ENCODE measurements at places on chromosomes 1 and 21.

DNA sequence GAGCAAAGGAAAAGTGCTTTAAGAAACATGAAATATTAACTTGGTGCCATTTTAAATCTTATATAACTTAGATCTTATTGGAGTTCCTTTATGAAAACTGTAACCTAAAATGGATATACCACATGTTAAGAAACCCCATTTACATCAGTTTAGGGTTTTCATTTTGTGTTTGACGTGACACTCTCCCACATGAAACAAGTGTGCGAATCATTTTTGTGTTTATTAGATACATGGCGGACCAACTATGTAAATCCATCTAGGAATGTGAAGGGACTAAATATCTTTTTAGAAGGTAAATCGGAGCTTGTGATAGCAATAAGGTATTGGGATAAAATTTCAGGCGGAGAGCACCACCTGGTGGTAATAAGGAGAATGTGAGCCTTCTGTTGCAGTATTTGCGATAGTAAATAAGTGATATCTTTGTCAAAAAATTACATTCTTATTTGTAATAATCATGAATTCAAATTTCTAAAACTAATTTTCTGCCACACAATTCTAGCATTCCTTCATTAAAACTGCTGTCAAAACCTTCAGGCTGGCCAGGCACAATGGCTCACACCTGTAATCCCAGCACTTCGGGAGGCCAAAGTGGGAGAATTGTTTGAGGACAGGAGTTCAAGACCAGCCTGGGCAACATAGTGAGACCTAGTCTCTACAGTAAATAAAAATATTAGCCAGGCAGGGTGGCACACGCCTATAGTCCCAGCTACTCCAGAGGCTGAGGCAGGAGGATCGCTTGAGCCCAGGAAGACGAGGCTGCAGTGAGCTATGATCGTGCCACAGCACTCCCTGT is 31.3 kb downstream of the SMAP2 start:
- peak; percentile 55 for DNase-seq

DNA sequence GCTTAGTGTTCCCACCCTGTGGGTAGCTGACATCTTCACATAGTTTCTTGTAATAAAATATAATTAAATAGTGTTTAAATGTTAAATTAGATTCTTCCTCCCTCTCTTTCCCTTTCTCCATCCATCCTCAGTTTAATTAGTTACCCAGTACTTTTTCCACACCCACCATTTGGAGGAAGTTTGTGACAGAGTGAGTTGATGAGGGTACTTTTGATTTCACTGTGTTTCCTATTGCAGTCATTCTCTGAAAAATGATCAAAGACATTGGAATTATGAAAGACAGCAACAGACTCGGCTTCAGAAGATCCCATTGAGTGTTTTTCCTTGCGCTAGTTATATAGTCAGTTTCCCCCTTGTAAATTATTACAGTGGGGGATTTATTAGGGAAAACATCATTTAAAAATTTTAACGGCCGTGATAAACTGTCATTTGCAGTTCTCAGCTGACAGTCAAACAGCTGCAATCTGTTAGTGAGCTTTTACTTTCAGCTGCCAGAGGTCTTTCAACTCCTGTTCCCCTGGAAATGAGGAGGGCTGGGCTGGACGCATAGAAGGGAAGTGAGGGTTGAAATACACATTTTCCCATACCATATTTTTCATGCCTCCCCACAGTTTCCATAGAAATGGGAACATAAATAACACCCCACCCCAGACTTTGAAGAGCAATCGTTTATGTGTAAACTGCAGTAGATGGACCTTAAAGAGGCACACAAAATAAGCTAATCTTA is 61.3 kb upstream of the CACYBP start:
- DNase-seq: no peak

GRCh38 chr1:245337829-245338484 is 183.2 kb downstream of the KIF26B start:
- no peak for DNase-seq

DNA sequence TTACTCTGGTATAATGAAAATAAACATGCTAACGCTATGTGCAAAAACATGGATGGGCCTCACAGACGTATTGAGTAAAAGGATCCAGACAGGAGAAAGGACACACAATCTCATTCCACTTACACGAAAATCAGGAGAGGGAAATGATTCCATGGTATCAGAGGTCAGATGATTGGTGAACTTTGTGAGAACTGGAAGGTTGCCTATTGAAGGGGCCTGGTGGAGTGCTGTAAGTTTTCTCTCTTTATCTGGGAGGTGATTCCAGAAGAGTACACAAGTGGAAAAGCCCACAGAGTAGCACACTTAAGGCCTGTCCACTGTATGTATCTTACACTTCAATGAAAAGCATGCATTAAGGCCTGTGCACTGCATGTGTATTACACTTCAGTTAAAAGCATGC is 9.6 kb downstream of the GSTM2 start:
- DNase-seq: no peak

- DNase-seq: no peak
These were observed 677 bp upstream of the HSD11B1 start for GRCh38 chr1:209703834-209704504.

GRCh38 chr1:225934711-225935110 is 6.3 kb downstream of the LEFTY2 start:
- no peak for DNase-seq

DNA sequence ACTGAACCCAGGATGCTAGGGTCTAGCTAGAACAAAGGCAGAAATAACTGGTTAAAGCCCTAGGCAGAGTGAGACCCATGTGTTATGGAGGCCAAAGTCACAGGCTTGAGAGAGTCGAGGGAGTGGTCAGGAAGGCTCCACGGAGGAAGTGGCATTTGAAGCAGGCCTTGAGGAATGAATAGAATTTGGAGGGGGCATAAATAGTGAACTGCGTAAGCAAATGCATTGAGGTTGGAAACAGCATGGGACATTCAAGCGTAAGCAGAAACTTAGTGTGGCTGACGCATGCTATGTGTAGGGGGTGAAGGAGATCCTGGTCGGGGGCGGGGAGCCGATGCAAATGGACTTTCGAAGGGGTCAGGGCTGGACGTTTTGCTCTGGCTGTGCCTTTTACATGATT is 11.5 kb downstream of the AZIN2 start:
- DNase-seq: no peak

- no peak for DNase-seq
These were observed 17.8 kb downstream of the RHEX start for GRCh38 chr1:206070627-206071304.

DNA sequence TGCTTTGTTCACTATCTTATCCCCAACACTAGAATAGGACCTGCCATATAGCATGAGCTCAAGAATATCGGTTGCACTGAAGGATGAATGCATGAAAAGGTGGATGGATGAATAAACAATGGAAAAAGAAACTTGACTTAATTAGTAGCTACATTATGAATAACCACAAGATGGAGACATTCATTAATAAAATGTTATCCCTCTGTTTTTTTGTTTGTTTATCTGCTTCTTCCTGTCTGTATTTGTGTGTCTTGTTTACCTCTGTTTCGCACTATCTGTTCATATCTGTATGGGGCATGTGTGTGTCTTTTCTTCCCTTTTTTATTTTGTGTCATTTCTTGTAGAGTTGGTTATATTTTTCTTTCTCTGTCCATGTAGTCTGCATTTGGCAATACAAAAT is 1.1 kb upstream of the OR14I1 start:
- DNase-seq: no peak

GRCh38 chr1:4367230-4367777 is 287.1 kb upstream of the AJAP1 start:
- no peak for DNase-seq

DNA sequence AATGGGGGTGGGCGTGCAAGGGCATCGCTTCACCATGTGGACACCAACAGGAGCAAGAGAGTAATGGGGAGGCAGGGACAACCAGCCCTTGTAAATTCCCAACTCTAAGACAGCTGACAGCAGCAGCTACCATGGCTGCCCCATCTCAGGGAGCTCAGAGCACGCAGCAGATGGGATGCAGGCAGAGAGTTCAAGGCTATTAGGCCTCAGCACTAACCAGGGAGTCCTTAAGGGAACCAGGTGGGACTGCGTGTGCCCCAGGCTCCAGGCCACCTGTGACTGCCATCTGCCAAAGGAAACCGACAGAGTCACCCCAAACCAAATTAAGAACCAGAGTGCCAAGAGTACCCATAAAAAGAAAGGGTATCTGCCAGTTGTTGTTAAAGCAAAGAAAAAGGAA is 33.7 kb upstream of the PRDM2 start:
- no peak for DNase-seq

- no peak for DNase-seq
These were observed 28.3 kb upstream of the NFASC start for GRCh38 chr1:204842369-204842768.

GRCh38 chr1:62467092-62467491 is 30.2 kb downstream of the USP1 start:
- no peak for DNase-seq

- DNase-seq: no peak
These were observed 19.8 kb upstream of the THRAP3 start for GRCh38 chr1:36204347-36204909.

GRCh38 chr1:202501281-202501680 is 152.8 kb downstream of the PPP1R12B start:
- DNase-seq: peak; percentile 11

GRCh38 chr1:234743791-234744611 is 134.0 kb upstream of the IRF2BP2 start:
- no peak for DNase-seq

- no peak for DNase-seq
These were observed 1.2 kb downstream of the HHIPL2 start for GRCh38 chr1:222546548-222547259.

DNA sequence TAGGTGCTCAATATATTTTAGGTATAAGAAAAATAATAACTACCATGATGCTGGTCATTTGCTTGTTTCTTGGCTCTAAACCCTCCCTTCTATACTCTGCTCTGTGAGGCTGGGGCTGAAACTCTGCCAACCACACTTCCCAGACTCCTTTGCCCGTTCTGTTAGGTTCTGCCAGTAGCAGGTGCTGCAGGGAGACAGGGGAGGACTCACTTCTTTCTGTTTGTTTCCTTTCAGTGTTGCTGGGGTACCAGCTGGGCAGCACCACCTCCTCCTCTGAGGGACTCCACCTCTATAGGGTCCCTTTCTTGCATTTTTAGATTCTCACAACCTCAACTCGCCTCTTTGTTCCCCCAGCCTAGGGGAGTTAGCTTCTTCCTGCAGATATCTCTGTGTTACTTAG is 17.0 kb upstream of the SH2D2A start:
- DNase-seq: no peak

- DNase-seq: no peak
These were observed 9.8 kb downstream of the SLC19A2 start for GRCh38 chr1:169475806-169476387.

- DNase-seq: no peak
These were observed 180.2 kb downstream of the NR5A2 start for GRCh38 chr1:200207711-200208126.

GRCh38 chr1:235297579-235297978 is 30.4 kb downstream of the ARID4B start:
- DNase-seq: no peak

- DNase-seq: peak; percentile 88
These were observed 43.5 kb downstream of the PRKAA2 start for GRCh38 chr1:56688522-56689026.

- DNase-seq: no peak
These were observed 27.2 kb downstream of the SSBP3 start for GRCh38 chr1:54378874-54379554.

- no peak for DNase-seq
These were observed 1078.1 kb upstream of the ADGRL2 start for GRCh38 chr1:80722611-80723010.

- DNase-seq: no peak
These were observed 37.6 kb upstream of the HMGB4 start for GRCh38 chr1:33826311-33826710.

- no peak for DNase-seq
These were observed 206.7 kb downstream of the SETD4 start for GRCh38 chr21:35853321-35854239.

DNA sequence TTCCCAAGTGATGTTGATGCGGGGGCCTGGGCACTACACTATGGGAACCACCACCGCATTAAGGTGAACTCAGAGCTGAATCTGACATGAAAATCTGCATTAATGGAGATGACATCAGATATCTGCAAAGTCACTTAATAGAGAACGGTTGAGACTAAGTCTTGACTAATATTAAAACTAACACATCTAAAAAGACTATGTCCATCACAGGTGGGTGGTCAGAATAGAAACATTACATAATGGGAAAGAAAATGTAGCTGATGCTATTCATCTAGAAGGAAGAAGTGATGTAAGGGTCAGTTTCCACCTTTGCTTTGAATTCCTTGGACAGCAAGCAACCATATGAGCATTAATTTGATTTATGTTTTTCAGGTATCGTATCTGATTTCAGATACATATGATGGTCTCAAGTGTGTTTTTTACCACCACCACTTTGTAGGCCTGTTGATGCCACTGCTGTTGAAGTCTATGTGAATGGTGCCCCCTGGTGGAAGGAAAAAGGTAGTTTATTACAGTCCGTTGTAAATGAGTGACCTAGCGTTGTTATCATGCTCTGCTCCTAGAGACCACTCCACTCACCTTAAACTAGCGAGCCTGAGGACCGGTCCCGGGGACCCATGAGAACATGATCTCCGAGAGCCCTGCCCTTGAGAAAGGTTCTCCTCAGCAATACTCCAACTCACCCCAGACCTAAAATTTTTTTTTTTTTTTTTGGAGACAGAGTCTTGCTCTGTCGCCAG is 73.5 kb downstream of the BACH1 start:
- peak; percentile 78 for DNase-seq

DNA sequence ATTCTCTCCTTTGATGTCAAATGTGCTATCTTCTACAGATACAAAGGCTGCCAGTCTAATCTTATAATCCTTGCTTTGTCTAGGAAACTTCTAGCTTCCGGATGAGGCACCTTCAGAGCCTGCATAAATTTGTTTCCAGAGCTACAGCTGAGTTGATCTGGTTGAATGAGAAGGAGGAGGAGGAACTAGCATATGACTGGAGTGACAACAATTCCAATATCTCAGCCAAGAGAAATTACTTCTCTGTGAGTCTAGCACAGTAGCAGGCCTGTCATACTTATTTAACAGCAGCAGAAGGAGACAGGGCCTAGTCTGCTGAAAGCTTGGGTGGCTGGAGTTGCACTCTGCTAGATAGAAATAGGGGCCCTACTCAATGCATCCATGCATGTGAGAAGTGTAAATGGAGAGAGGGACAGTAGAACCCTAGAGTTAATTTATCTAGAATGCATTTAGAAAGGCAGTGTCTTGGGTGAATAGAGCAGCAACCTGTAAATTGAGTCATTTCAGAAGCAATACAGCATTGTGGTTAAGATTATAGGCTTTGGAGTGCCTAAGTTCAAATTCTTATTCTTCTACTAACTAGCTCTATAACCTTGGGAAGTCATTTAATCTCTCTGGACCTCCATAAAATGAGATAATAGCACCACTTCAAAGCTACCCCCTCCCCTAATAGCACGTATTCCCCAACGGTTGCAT is 89.0 kb downstream of the MACF1 start:
- no peak for DNase-seq

DNA sequence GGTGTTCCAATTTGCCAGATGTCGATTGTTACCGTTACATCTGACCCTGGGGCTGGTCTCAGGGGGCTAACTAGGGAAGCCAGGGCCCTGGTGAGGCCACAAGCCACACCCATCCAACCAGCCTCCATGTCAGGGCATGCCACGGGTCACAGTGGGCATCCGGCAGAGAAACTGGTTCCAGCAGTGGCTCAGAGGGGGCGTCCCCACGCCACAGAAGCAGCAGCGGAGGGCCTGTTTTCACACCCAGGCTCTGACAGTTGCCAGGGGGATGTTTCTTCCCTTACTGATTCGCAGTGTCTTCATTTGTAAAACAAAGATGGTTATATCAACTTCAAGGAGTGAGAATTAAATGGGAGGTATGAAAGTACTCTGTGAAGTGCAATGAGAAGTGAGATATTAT is 75.0 kb upstream of the COX20 start:
- no peak for DNase-seq

GRCh38 chr1:86953167-86953566 is 38.7 kb downstream of the HS2ST1 start:
- DNase-seq: no peak

- no peak for DNase-seq
These were observed 121.0 kb downstream of the TMEM53 start for GRCh38 chr1:44553127-44553758.

Data from kidney capillary endothelial cell (primary cell).